GM18507 (cell line): ENCODE measurements at places on chromosomes 5 and 9.

- no peak for DNase-seq
These were observed 2.6 kb downstream of the SLC22A5 start for GRCh38 chr5:132372127-132372526.

- DNase-seq = no peak
These were observed 369.9 kb upstream of the FAM174A start for GRCh38 chr5:100165309-100165708.

- no peak for DNase-seq
These were observed 35.4 kb upstream of the TGFBI start for GRCh38 chr5:135993335-135993879.

- DNase-seq = no peak
These were observed 17.9 kb downstream of the SLC1A3 start for GRCh38 chr5:36624277-36624676.

- no peak for DNase-seq
These were observed 1271.6 kb downstream of the PTPRD start for GRCh38 chr9:9341203-9341602.

GRCh38 chr5:159257007-159257406 lies 6.1 kb upstream of the UBLCP1 start:
- DNase-seq = no peak

GRCh38 chr5:131381021-131381420 lies 117.2 kb downstream of the CDC42SE2 start:
- DNase-seq = no peak

DNA sequence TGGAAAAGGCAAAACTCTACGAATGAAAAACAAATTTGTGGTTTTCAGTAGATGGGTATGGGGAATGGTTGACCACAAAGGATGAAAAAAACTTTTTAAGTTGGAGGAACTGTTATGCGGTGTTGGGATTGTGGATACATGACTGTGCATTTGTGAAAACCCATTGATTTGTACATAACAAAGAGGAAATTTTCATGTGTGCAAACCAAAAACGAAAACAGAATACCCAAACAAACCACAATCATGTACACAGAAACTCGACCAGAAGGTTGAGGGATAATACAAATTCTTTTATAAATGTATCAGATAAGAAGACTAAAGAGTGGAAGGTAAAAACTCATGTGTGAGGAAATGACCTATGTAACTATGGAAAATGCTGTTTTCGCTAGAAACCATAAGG lies 1012.4 kb downstream of the CDH18 start:
- DNase-seq = no peak

GRCh38 chr5:132458651-132459030 lies 31.9 kb downstream of the IRF1 start:
- no peak for DNase-seq

- no peak for DNase-seq
These were observed 50.7 kb downstream of the COL15A1 start for GRCh38 chr9:98994172-98995058.

GRCh38 chr5:142432961-142433360 lies 108.1 kb upstream of the SPRY4 start:
- DNase-seq = no peak

- DNase-seq = no peak
These were observed 4.8 kb upstream of the NFX1 start for GRCh38 chr9:33285502-33285901.

DNA sequence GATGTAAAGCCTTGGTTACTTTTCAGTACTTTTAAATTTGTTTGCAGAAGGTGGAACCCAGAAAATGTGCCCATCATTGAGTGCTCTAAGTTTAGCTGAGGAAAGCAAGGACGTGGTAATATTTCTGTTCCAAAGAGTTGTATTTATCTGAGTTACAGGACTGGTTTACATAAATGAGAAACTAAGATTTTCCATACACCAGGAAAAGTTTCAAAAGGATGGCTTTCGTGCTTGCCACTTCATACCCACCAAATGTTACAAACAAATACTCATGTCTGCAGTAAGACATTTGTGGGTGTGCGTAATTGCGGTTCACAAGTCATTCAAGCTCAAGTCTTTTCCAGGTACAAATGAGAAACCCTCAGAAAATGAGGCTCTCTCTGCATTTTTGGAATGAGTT lies 68.1 kb downstream of the CWC27 start:
- DNase-seq = no peak

DNA sequence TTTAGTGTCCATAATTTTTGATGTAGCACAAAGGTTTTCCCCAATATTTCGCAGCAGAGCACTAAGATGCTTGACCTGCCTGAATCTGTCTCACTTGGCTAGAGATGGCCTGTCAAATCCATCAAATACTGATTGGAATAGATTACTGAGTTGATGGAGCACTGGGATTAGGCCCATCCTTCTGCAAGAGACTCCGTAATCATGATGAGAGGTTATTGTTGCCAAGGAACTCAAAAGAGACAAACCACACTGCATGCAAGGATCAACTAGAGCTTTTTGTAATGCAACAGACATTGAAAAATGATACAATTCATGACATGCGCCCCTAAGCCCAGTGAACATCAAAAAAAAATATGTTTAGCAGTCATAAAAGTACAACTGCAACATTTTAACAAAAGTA lies 585.3 kb upstream of the GRAMD2B start:
- DNase-seq = no peak

- no peak for DNase-seq
These were observed 71.1 kb upstream of the IL17B start for GRCh38 chr5:149450199-149450598.

GRCh38 chr5:127839072-127839471 lies 135.9 kb downstream of the CCDC192 start:
- no peak for DNase-seq

GRCh38 chr9:118003240-118003639 lies 299.0 kb downstream of the TLR4 start:
- DNase-seq = no peak

DNA sequence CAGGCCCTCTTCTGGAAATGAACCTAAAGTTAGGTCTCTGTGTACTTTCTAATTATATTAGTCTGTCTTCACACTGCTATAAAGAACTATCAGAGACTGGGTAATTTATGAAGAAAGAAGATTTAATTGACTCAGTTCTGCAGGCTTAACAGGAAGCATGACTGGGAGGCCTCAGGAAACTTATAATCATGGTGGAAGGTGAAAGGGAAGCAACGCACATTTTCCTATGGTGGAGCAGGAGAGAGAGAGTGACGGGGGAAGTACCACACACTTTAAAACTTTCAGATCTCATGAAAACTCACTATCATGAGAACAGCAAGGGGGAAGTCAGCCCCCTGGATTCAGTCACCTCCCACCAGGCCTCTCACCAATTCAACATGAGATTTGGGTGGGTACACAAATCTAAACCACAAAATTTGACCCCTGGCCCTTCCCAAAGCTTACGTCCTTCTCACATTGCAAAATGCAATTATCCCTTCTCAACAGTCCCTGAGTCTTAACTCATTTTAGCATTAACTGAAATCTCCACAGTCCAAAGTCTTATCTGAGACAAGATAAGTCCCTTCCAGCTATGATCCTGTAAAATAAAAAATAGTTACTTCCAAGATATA lies 40.7 kb downstream of the TRIP13 start:
- no peak for DNase-seq

DNA sequence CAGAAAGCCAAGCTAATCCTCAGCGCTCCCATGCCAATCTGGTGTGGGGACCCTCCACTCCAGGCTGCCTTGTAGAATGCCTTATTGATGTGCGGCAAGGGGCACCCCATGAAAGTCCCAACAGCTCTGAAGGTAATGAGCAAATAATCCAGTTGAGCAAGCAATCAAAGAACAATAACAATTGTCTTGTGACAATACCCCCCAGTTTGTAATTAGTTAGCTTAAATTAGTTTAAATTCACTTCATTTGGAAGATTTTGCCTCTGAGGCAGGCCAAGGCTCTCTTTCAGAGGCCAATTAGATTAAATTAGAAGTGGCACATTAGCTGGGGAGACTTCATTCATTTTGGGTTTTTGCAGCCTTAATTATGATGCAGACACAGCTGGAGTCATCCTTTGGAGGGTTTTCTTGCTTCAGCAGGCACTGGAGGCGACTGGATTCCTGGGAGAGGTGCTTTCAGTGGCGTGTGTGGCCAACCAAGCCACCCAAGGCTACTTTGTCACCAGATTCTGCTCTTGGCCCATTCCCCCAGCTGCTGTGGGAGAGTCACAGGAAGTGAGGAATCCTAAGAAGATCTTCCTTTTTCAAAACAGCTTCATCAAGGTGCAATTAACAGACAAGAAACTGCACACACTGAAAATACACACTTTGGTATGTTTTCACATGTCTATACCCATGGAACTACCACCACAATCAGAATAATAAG lies 17.9 kb upstream of the FBP1 start:
- no peak for DNase-seq

DNA sequence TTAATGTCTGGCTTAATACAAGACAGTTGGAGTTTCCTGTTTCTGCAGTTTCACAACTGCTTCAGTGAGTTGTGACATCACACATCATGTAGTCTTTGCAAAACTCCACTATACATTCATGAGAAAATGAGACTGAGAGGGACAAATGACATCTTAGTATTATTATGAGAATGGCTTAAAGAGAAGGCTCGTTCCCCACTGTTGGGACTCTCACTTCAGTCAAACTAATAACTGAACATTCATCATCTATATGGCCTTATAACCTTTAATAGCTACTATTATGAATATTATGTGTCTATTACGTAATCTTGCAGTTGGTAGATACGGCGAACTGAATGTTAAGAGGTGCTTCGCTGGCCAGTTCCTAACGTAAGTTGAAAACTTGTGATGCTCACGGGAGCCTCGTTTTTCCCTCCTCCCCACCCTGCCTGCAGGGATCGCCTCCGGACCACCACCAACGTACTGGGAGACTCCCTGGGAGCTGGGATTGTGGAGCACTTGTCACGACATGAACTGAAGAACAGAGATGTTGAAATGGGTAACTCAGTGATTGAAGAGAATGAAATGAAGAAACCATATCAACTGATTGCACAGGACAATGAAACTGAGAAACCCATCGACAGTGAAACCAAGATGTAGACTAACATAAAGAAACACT lies 79.4 kb downstream of the SLC1A3 start:
- DNase-seq = no peak

DNA sequence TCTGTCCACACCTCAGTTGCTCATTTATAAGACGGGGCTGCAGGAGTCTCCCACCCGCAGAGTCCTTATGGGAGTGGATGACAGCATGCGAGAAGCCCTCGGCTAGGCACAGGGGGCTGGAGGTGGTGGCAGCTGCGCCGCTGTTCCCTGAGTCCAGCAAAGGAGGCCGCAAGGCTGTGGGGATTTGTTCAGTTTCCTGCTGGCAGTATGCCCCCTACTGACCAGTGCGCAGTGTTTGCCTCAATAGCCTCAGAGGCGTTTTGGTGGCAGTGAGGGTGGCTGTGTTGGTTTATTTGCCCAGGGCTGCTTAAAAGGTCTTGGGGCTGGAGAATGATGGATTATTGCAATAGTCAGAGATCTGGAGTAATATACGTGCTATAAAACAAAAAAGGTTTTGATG lies 176.3 kb upstream of the OTULINL start:
- no peak for DNase-seq

- DNase-seq = no peak
These were observed 16.2 kb downstream of the ARL15 start for GRCh38 chr5:54294097-54294667.

- no peak for DNase-seq
These were observed 259.6 kb upstream of the NR4A3 start for GRCh38 chr9:99561961-99562565.
